CD4-positive, alpha-beta T cell treated with Interleukin-17A for 4 hours (primary cell): ENCODE measurements at places on chromosomes 3 and 15.

- peak; percentile 22 for DNase-seq
Observed at GRCh38 chr3:128242818-128243601, 89.7 kb downstream of the EEFSEC start.

- no peak for DNase-seq
Observed at GRCh38 chr15:79724312-79724711, 172.5 kb downstream of the MTHFS start.

DNA sequence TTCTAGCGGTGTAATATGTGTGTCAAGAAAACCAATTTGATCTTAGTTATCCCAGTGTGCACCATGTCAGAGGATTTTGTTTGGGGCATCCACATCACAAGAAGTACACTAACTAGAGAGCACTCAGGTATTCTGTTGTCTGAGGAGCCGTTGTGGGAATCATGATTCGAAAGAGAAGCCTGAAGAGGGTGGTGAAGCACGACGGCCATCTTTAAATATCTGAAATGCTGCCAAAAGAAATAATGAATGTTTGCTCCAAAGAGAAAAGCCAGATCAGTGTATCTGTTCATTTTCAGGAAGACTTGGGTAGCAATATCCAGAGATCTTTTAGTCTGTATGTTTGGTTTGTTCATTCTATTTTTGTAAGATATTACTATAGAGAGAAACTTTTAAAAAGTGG, 180.7 kb downstream of the KLHL25 start:
- no peak for DNase-seq

DNA sequence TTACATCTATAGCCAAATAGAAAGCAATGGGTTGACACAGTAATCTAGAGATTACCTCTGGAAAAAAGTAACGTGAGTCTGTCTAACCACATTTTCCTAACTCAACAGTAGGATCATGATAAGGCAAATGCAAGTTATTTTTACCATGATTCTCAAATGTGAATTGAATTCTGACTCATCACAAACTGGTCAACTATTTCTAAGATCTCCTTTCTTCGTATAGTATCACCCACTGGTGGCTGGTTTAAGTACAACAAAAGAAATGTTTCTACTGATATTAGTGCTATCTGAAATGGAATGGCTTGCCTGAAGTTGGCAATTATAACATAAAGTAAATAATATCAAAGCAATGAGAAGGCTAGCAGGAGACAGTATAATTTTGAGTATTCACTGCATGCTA, 102.2 kb downstream of the ABI3BP start:
- DNase-seq = no peak

GRCh38 chr3:129063841-129064482, 3.4 kb downstream of the GP9 start:
- no peak for DNase-seq

- DNase-seq = no peak
Observed at GRCh38 chr3:20648921-20649381, 462.9 kb upstream of the SGO1 start.

- DNase-seq = peak; percentile 69
Observed at GRCh38 chr15:67091071-67091979, 25.9 kb downstream of the SMAD3 start.

DNA sequence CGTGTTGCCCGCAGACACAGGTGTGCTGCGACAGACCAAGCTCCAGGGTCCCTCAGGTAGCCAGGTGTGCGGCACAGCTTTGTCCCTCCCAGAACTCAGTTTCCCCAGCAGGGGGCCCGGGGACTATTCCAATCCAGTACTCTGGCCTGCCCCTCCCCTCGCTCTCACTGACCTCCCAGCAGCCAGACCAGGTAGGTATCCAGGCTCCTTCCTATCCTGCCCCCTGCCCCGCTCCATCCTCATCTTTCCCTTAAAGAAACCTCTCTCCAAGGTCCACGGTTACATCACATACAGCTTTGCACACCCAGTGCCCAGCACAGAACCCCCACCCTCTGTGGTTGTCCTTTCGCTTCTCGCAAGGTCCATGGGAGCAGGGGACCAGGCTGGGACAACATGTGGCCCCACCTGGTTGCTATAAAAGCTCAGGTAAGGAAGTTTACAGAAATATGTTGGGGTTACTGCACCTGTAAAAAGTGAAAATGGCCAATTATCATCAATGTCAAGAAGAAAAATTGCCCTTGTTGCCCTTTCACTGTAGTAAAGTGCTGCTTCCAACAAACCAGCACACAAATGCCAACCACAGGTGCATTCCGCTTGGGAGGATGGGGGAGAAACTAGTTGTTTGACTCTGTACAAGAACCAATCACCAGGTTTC, 7.3 kb upstream of the CYP11A1 start:
- no peak for DNase-seq

DNA sequence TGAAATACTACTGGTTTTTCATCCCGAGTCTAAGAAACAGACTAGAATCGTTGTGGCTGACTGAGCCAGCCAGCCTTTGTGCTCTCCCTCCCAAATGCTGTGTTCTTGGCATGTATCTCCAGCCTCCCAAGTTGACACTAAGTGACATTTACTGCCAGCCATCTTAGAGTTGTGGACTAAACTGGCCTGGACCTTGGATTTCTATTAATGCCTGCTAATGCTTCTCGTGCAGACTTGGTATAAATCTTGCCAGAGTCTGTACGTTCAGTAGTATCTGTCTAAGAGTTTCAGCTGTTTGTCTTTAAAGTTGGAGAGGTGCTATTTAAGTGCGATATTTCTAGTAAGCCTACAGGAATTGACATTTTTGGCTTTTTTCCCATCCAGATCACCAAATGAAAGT, 166.6 kb upstream of the BHLHE40 start:
- DNase-seq = no peak

DNA sequence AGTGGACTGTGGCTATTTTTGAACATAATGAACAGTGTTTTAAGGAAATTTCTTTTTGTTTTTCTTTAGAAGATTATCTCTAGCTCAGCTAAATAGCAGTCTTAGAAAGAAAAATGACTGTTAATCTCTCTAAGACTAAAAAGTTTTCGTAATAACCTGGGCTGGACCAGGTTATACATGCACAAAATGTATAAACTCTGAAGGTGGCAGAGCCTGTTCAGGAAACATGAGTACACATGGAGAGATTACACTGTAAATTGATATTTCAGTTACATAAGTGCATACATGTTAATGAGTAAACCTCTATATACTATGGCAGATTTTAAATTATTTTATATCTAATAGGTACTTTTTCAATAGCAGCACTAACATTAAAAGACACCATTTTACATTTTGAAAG, 258.2 kb upstream of the CFAP20DC start:
- no peak for DNase-seq

DNA sequence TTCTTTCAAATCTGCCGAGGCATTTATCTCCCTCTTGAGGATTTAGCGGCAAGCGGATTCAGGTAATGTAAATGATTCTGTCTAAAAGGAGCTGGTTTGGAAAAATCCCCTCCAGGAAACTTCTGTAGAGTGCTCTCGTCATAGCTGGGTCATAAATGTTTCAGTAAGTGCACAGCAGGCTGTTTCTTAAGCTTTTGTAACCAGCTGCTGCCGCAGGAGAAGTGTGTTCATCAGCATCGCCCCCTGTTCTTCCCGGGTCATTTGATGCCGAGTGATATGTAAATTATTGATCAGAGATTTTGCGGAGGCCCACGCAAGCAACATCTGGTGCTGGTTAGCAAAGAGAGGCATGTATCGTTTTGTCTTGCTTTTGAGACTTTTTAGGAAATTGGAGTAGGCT, 53.1 kb downstream of the DNASE1L3 start:
- no peak for DNase-seq

DNA sequence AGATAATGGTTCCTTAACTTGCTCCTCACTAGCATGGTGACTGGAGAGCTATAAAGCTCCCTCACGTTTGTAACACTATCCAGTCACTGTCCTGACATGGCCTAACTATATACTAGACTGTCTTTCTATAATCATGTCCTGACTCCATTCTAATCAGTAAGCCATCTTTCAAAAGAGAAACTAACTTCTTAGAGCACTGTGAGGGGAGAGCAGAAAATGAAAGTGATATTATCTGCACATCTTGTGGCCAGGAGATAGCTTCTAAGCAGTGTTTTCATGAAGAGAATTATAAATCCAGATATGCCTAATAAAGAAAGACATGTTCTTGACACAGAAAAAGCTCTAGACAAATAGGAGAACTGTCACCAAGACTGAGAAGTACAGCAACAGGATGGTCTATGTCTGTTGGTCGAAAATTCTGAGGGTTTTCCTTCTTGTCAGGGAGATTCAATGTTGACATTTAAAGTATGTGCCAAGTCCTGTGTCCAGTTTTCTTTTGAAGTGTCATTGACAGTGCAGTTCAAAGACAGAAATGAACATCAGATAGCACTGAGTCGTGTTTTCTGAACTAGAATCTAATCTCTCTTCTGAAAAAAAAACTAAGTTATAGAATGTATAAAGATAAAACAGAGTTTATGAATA, 230.6 kb upstream of the PEX5L start:
- no peak for DNase-seq

GRCh38 chr3:46724424-46724823, 6.8 kb upstream of the PRSS50 start:
- DNase-seq = no peak

GRCh38 chr3:123732447-123732846, 147.6 kb upstream of the HACD2 start:
- no peak for DNase-seq

DNA sequence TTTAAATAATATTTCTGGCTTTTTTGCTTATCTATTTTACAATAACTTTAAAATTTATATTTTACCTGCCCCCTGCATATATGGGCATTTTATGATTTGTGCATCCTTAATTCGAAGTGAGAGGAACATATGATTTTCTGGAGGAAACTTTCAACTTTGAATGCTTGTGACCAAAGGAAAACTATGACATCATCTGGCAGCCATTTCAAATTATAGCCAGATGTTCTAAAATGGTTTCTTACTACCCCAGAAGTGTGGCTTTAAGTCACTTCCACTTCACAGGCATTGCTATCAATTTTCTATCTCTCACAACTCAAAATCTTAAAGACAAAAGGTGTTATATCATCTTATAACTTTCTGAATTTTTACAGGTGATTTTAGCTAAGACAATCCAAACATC, 508.8 kb downstream of the RBMS3 start:
- DNase-seq = no peak

- no peak for DNase-seq
Observed at GRCh38 chr15:64763874-64764273, 11.5 kb downstream of the RBPMS2 start.

GRCh38 chr3:172875039-172875438, 124.5 kb downstream of the ECT2 start:
- DNase-seq = no peak

- no peak for DNase-seq
Observed at GRCh38 chr15:40340038-40340739, 550 bp downstream of the CCDC9B start.

- no peak for DNase-seq
Observed at GRCh38 chr3:124784686-124785382, 54.6 kb downstream of the UMPS start.

GRCh38 chr15:101123222-101123910, 128.5 kb downstream of the CHSY1 start:
- DNase-seq = no peak

DNA sequence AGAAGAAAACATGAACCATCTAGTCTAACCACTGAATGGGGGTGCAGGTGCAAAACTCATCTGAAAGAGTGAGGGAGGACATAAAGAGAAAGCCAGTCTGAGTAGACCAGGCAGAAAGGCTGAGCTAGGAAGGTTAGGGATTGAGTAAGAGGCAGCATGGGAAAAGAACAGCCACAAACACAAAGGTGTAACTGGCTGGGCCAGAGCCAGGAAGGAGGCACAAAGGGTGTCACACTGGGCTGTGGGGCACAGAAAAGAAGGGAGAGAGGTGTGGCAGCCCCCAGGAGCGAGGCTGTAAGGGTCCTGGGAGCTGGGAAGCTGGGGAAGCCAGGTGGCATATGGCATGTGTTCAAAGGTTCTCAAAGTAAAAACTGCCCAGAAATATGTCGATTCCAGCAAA, 18.7 kb downstream of the IGSF11 start:
- DNase-seq = no peak

DNA sequence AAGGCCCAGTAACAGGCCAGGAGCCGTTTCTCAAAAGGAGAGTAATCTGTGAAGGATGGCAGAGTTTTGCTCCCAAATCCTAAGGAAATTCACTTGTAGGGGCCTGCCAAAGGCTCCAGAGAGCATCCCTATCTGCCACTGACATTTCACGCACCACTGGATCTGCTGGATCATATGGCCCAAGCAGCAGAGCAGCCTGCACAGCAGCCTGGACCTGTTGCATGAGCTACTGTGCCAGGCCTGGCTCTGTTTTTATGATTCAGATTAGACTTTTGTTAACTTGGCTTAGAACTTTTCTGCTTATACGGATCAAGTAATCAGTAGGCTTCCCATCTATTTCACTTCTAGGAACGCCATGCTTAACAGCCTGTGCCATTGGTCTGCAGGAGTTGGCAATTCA, 70.7 kb downstream of the CHRD start:
- no peak for DNase-seq

DNA sequence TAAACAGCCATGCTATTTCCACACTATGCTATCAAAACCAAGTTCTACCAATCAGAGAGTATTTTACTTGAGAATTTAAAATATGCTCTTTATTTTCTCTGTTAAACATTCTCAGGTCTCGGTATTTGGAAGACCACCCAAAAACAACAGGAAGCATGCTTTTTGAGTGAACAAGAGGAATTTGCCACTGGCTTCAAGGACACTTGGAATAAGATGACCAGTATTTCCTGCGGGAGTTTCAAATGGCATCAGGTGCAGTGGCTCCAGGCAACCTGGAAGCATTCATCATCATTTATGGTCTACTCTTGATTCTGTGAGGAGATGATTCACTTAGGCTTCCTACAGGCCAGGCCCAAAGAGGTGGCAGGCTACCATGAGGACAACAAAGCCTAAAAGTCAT, 305.7 kb upstream of the ATP11B start:
- no peak for DNase-seq

- DNase-seq = no peak
Observed at GRCh38 chr15:43886558-43886957, 59.8 kb downstream of the WDR76 start.

DNA sequence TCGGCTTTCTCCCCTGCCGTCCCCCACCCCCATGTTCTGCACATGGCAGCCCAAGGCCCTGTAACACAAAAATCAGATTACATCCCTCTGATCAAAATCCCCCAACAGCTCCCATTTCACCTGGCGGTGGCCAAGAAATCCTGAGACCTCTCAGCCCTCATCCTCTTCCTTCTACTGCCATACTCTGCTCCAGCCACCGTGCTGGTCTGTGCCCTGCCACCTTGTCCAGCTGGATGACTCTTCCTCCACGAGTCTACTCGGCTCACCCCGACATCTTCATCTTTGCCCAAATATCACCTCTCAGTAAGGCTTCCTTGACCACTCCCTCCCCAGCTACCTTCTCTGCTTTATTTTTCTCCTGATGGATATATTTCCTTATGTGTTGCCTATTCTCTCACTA, 3.1 kb downstream of the CCDC51 start:
- DNase-seq = no peak

- no peak for DNase-seq
Observed at GRCh38 chr3:108044699-108045098, 46.1 kb downstream of the CD47 start.
